ENCODE measurements at places on chromosomes 2 and 18. TPM values are rescaled to one million over a fixed set of nuclear protein-coding genes. Genes with fewer than 3 reads are reported as not detected.

- H3K27me3 ChIP-seq = peaks cover 60% of the 10 kb centered on the region
- H3K4me1 ChIP-seq = peaks cover 6% of the 10 kb centered on the region
- no peak overlapping the region for H3K27ac ChIP-seq
- no peak overlapping the region for H3K4me3 ChIP-seq
- no peaks in the 10 kb centered on the region for H3K36me3 ChIP-seq
These were observed 505.4 kb downstream of the PLCL1 start for GRCh38 chr2:198309673-198310280.

DNA sequence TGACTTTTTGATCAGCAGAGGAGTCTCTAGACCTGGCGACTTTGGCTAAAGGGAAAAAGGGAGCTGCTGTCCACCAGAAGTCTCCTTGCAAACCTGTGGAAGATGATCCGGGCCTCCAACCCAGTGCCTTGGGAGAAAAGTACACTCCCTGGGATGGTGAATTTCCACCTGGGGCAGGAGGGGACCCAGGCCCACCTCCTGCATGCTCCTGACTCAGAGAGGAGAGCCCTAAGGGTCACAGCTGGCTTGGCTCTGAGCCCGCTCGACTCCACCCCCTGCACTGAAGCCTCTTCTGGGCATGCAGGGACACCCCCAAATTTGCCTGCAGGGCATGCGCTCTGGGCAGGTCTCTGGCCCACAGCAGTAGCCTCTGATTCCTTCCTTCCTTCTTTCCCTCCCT is 66.5 kb downstream of the PDCL3 start:
- no peak for DNase-seq
- H3K4me1 ChIP-seq = no peaks in the 10 kb centered on the region
- no peak overlapping the region for H3K27ac ChIP-seq
- H3K36me3 ChIP-seq = no peaks in the 10 kb centered on the region
- peaks cover 39% of the 10 kb centered on the region for H3K27me3 ChIP-seq

DNA sequence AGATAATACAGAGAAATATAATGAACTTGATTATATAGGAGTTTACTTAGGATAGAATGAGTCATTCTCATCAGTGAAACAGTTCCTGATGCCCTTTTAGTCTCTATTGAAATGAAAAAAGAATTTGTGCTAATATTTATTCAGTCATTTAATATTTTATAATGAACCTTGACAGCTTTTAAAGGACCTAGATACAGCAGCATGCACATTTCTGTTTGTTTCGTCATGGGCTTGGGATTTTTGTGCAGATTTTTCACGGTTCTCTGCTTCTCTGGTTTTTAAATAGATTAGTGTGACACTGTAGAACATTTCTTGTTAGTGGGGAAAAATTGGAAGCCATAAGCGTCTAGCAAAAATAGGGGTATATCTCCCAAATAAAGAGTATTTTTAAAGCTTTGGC is 60.7 kb downstream of the NABP1 start:
- H3K27me3 ChIP-seq = no peaks in the 10 kb centered on the region
- no peak overlapping the region for H3K27ac ChIP-seq
- peaks cover 8% of the 10 kb centered on the region for H3K4me1 ChIP-seq
- DNase-seq = no peak
- H3K4me3 ChIP-seq = no peak overlapping the region

GRCh38 chr2:193103064-193103463 is 908.3 kb upstream of the TMEFF2 start:
- DNase-seq = peak; percentile 53
- H3K27me3 ChIP-seq = no peaks in the 10 kb centered on the region
- no peaks in the 10 kb centered on the region for H3K4me1 ChIP-seq
- no peaks in the 10 kb centered on the region for H3K36me3 ChIP-seq

- DNase-seq = no peak
- H3K4me1 ChIP-seq = no peaks in the 10 kb centered on the region
- H3K4me3 ChIP-seq = no peak overlapping the region
- peaks cover 8% of the 10 kb centered on the region for H3K36me3 ChIP-seq
- no peak overlapping the region for H3K27ac ChIP-seq
These were observed 8.3 kb downstream of the ZDBF2 start for GRCh38 chr2:206282746-206283145.

- no peaks in the 10 kb centered on the region for H3K36me3 ChIP-seq
- peaks cover 5% of the 10 kb centered on the region for H3K4me1 ChIP-seq
- no peak for DNase-seq
- H3K4me3 ChIP-seq = no peak overlapping the region
- H3K27ac ChIP-seq = no peak overlapping the region
- no peaks in the 10 kb centered on the region for H3K27me3 ChIP-seq
These were observed 57.8 kb downstream of the ZBTB7C start for GRCh38 chr18:48351216-48352050.

GRCh38 chr18:74360852-74361655 is 45.4 kb downstream of the C18orf63 start:
- no peak for DNase-seq
- H3K27me3 ChIP-seq = peaks cover 54% of the 10 kb centered on the region
- no peaks in the 10 kb centered on the region for H3K36me3 ChIP-seq
- H3K27ac ChIP-seq = no peak overlapping the region

DNA sequence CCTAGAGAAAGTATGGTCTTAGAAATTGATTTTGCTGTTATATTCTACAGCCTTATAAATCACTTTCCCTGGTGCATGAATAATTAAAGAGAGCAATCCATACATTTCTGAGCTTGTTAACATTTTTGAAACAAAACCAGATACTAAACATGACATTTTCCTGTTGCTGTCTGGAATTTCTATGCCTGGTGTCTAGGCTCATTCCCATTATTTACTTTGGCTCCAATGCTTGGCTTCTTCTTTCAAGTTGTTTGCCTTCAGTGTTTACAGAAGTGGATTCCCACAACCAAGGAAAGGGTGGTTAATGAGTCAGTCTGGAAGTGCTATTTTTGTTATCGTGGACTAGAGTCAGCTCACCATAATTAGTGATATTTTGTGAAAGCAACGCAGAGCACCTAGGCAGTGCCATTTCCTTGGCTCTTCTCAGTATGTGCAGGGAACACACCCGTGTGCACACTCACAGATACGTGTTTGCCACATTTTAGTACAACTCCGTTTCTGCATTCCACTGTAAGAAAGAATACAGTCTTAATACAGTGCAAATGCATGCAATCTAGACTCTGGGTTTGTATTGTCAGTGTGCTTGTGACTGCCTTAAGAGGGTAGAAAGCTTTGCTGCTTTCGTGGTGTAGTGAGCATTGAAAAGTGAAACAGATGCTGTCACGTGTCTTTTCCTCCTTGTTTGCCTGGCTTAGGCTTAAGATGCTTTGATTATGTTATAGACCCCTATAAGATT is 185.0 kb upstream of the RASGRP3 start:
- peak; percentile 90 for DNase-seq
- no peaks in the 10 kb centered on the region for H3K27me3 ChIP-seq
- H3K27ac ChIP-seq = peak overlapping the region; percentile 70
- peaks cover 22% of the 10 kb centered on the region for H3K4me1 ChIP-seq

Gene DNAJB2
- 58.2 TPM for total RNA-seq

GRCh38 chr2:205705511-205706349 is 23.4 kb downstream of the NRP2 start:
- no peak for DNase-seq
- H3K27me3 ChIP-seq = no peaks in the 10 kb centered on the region
- peaks cover 24% of the 10 kb centered on the region for H3K4me1 ChIP-seq
- peaks cover 6% of the 10 kb centered on the region for H3K36me3 ChIP-seq

Gene PTPRM
- 82.8 TPM for total RNA-seq

DNA sequence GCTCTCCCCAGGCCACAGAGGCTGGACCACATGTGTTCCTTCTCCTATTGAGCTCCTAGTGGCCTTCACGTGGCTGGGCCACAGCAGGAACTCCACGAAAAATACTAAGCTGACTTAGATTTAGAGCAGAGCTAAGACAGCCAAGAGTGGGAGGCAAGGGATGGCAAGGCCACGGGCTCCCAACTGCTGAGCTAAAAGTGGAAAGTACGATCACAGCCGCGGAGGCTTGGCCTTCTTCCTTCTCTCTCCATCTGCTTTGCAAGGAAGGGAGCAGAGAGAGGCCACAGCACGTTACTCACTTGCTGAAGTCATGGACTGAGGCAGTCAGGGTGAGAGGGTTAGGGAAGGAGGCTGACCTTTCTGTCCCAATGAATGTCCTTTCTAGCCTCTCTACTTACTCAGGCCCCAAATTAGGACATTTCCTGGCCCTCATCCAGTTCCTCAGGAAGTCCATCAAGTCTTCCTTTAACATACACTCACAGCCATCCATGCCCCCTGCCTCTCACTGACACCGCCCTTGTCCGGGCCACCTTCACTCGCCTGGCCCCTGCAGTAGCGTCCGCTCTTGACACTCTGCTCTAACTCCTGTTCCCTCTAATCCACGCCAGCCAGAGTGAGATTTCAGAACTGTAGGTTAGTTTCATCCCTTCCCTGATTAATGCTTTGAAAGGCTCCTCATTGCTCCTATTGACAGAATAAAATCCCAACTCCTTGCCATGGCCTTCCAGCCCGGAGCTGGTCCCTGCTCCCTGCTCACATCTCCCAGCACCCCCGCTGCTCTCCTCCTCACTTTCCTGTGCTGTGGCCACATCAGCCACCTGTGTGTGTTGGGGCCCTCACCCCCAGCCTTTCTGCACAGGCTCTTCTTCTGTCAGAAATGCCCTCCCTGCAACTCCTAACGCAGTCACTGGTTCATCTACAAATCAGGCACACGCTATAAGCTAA is 204.2 kb downstream of the CYP26B1 start:
- no peaks in the 10 kb centered on the region for H3K36me3 ChIP-seq
- no peak for DNase-seq
- H3K4me3 ChIP-seq = no peak overlapping the region
- peaks cover 3% of the 10 kb centered on the region for H3K4me1 ChIP-seq

GRCh38 chr2:197804758-197805714 is 643 bp downstream of the PLCL1 start:
- H3K27ac ChIP-seq = no peak overlapping the region
- peaks cover 6% of the 10 kb centered on the region for H3K4me1 ChIP-seq
- DNase-seq = no peak

DNA sequence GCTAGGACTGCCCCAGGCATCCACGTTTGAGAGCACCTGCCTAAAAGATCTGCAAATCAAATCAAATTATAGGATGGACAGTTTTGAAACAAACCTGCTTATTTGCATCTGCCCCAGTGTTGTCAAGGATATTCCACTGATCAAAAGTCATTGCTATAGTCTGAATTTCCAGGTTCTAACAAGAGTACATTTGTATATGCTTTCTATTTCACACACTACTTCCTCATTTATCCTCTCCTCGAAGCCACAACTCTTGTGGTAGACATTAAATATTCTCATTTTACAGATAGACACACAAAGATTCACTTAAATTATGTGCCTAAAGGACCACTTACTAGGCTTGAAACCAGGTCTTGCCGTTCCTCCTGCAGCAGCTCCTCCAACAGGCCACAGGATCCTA is 11.9 kb upstream of the TET3 start:
- H3K27ac ChIP-seq = no peak overlapping the region
- H3K4me3 ChIP-seq = no peak overlapping the region
- DNase-seq = no peak
- H3K4me1 ChIP-seq = no peaks in the 10 kb centered on the region
- H3K36me3 ChIP-seq = no peaks in the 10 kb centered on the region

- H3K27ac ChIP-seq = peak overlapping the region; percentile 91
- no peak for DNase-seq
- H3K4me3 ChIP-seq = no peak overlapping the region
- H3K36me3 ChIP-seq = peaks cover 13% of the 10 kb centered on the region
These were observed 76.5 kb downstream of the BABAM2 start for GRCh38 chr2:27967076-27967475.

- no peaks in the 10 kb centered on the region for H3K4me1 ChIP-seq
- no peak overlapping the region for H3K4me3 ChIP-seq
- DNase-seq = no peak
- no peak overlapping the region for H3K27ac ChIP-seq
These were observed 176.2 kb downstream of the BCL2 start for GRCh38 chr18:63143330-63143771.

Gene IL1R1
- 5.2 TPM for total RNA-seq
